ENCODE measurements at places on chromosomes 2 and 18.
A peak's percentile ranks its signal among the peaks of the same experiment; 100 is the strongest.

GRCh38 chr2:158782616-158783015 is 12.5 kb upstream of the DAPL1 start:
- no peak for DNase-seq

DNA sequence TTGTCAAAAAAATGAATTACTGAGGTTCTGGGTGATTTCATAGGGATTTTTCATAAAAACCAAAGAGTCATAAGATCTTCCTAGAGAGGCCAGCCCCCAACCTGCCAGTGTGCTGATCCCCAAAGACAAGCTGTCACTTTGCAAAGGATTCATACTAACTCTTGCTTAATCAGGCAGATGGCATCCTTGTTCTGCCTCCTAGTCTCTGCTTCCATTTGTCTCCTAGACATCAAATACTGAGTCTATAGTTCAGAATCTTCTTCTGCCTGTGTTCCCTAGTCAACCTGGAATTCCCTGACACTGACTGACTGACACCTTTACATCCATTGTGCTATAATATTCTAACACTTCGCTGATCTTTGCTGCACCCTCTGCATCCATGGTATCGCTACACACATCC is 84.9 kb downstream of the SLC8A1 start:
- DNase-seq, result no peak

DNA sequence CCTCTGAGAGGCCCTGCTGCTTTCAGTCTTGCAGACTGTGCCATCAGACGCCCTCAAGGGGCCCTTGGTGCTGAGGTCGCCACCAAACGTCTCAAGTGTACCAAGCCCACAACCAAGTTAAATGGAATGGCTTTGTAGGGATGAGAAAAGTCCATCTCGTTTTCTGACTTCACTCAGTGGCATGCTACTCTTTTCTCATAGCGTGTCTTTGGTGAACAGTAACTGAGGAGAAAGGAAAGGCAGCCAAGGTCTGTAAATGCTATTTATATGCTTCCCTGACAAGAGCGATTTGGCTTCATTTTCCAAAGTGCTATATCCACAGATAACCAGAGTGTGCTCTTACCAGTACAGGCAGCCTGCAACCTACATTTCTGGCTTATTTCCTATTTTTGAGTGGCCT is 123.0 kb downstream of the MTX2 start:
- peak; percentile 23 for DNase-seq

DNA sequence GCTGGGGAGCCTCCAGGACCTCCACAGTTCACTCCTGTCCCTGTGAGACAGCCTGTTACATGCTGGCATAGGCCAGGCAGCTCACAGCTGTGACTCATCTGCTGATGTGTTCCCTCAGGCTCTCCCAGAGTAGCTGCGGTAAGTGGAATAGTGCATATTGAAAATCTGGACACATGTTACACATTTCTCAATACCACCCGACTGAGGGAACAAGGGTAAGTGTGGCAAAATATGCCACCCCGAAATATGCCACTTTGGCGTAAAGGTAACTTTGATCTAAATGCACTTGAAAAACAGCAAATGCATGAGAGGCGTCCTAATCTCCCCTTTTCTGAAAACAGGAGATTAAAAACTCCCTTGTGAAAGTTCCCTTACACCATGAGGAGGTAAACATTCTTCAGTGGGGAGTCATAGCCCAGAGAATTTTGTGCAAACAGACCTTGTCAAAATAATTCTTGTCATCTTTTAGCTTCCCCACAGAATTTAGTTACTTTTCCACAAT is 557.9 kb downstream of the CCDC85A start:
- DNase-seq, result no peak

All from muscle of arm (tissue), 14 donors.